Stimulated activated CD8-positive, alpha-beta memory T cell treated with anti-CD3 and anti-CD28 coated beads, Interleukin-4, amount 100 ng/mL, for 1 hour (primary cell): ENCODE measurements at places on chromosomes 16 and 17.

DNA sequence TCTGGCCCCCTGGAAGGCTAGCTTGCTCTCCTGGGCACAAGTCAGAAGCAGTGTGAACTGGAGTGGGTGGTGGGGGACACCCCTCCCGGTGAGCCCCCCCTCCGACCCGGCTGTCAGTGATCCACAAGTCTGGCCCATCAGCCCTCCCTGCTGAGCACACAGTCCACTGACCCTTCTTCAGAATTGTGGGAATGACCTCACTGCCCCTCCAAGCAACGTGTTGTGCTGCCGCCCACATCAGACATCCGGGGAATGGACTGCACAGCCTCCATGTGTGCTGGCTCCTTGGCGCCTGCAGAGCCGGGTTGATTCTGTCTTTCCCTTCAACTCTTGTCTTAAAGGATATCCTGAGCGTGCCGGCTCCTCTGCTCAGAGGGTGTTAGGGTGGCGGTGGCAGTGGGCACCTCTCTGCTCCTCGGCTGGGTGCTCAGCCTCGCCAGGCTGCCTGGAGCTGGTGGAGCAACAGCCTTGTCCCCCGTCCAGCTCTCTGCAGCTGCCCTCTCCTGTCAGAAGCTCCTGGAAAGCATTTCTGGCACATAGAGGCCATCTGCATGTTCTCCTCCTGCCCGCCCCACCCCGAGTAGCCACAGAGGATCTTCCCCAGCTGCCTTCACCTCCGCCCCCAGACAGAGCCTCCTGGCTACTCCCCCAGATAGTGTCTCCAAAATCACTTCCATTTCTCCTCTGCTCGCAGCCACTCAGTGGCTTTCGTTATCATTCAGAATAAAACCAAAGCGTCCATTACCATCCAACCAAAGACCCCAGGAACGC is 19.8 kb downstream of the NPTX1 start:
- no peak for DNase-seq

GRCh38 chr16:5506021-5506420 is 408.4 kb upstream of the EEF2KMT start:
- DNase-seq = no peak

DNA sequence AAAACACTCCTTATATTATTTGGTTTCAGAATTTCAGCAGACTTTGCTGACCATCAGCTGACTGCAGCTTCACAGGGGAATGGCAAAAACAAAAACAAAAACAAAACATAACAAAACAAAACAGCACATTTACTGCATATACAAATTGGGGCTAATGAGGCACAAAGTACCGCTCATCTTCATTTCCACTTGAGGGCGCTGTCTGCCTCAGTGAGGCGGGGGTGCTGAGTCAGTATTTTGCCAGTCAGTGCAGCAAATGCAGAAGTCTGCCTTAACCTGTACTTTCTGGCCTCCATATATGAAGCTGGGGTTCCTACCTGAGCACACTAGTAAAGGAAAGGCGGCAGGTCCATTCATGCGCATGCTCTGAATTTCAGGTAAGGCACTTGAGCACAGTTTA is 13.5 kb upstream of the DYNLRB2 start:
- no peak for DNase-seq

GRCh38 chr16:52758473-52758855 is 211.5 kb upstream of the TOX3 start:
- DNase-seq = no peak

DNA sequence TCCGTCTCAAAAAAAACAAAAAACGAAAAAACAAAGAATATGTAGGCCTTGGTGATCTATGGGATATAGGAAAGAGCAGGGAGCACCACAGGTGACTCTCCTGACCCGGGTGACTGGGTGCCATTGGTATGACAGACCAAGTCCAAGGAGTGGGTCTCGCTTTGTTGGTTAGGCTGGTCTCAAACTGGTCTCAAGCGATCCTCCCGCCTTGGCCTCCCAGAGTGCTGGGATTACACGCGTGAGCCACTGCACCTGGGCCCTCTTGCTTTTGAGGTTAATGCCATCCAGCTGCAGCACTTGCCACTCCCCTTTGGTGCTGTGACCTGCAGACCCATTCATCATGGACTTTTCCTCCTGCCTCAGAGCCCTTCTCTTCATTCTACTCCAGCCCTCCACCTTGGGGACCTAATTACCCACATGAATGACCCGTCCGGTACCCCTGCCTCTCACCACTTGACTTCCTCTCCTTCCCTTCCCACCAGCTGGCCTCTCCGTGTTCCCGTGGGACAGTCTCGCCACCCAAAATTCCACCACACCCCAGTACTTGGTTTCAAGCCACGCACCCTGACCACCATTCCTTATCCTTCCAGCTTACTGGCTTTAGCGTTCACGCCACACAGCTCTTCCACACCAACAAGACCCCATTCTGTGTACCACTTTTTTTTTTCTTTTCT is 3.2 kb upstream of the UBE2G1 start:
- no peak for DNase-seq

GRCh38 chr17:82930924-82931698 is 91.3 kb upstream of the ZNF750 start:
- no peak for DNase-seq

- DNase-seq = peak; percentile 63
Observed at GRCh38 chr16:75074920-75075687, 41.5 kb downstream of the LDHD start.

DNA sequence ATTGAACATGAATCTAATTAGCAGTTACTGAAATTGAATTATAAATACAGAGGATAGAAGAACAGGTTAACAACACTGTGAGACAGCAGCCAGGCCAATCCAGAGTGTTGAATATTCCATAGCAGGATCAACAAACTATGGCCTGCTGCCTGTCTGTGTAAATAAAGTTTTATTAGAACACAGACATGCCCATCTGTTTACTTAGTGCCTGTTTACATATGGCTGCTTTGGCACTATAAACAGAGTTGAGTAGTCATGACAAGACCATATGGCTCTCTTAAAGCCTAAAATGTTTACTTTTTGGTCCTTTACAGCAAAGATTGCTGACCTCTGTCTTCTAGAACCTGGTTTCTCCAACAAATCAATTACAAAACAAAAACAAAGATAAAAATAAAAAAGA is 115.4 kb upstream of the CDC42EP4 start:
- no peak for DNase-seq

GRCh38 chr16:67238806-67239470 is 8.3 kb downstream of the FHOD1 start:
- DNase-seq = no peak

DNA sequence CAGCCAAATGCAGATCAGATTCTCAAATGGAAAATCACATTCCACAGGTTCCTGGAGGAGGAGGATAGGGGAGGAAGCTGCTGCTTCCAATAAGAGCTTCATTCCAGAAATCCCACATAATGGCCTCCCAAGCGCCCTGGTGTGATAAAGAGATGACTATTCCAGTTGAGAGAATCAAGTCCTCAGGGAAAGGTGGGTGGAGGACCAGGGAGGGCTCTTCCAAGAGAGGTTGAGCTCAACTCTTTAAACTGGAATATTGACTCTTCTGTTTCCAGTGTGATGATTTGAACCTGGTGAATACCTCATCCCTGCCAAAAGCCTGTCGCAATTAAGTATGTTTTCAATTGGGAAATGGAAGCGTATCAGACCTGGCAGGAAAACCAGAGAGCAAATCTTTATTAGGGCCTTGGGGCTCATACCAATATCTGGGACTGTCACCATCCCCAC is 81.4 kb upstream of the DYNLRB2 start:
- no peak for DNase-seq

- DNase-seq = no peak
Observed at GRCh38 chr17:20028443-20028842, 19.3 kb downstream of the SPECC1 start.

DNA sequence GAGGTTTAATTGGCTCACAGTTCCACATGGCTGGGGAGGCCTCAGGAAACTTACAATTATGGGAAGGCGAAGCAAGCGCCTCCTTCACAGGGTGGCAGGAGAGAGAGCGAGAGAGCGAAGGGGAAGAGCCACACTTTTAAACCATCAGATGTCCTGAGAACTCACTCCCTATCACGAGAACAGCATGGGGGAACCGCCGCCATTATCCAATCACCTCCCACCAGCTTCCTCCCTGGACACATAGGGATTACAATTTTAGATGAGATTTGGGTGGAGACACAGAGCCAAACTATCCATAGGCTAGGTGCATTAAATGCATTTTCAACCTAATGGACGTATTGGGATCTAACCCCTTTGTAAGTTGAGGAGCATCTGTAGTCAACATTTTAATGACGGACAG is 4.9 kb upstream of the ANKRD40 start:
- no peak for DNase-seq

- no peak for DNase-seq
Observed at GRCh38 chr17:77723071-77723908, 235.2 kb upstream of the TNRC6C start.

DNA sequence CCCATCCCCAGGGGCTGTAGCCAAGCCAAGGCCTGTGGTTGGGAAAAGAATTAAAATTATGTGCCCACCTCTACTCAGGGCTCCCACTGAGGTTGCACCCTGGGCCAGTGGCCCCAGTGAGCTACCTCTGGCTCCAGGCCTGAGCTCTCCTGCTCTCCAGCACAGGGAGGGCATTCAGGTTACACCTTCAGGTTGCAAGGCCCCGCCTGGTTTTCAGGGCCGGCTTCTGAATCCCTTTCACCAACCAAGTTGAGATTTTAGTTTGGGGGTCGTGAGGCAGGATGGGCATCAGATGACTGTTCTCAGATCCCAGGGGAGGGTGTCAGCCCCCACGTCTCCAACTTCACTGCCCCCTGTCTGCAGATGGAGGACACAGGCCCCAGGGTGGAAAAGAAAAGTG is 8.0 kb upstream of the KATNB1 start:
- DNase-seq = no peak

DNA sequence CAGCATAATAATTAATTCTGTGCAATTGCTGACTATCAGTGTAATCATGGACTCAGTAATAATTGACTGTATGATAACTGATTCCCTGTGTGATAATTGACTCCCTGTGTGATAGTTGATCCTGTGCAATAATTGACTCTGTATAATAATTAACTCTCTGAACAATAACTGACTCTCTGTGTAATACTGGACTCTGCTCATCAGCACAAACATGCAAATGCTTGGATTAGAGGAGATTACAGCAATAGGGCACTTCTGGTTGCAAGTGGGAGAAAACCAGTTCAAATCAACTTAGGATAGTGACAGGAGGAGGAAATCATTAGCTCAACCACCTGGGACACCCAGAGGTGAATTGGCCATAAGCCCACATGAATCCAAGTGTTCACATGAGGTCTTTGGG is 582.1 kb downstream of the RBFOX1 start:
- no peak for DNase-seq

- DNase-seq = no peak
Observed at GRCh38 chr16:3152277-3152990, 17.6 kb downstream of the ZNF213 start.

DNA sequence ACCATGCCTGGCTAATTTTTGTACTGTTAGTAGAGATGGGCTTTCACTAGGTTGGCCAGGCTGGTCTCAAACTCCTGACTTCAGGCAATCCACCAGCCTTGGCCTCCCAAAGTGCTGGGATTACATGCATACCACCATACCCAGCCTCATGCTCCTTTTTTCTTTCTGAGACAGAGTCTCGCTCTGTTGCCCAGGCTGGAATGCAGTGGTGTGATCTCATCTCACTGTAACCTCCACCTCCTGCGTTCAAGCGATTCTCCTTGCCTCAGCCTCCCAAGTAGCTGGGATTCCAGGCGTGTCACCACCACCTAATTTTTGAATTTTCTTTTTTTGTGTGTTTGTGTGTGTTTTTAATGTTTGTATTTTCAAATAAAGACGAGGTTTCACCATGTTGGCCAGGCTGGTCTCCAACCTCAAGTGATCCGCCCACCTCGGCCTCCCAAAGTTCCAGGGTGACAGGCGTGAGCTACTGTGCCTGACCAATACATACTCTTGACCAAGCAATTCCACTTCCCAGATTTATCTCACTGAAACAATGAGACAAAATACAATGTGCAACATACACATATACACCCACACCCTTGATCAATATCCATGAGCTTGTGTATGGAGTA is 5.0 kb downstream of the GRB2 start:
- DNase-seq = no peak

DNA sequence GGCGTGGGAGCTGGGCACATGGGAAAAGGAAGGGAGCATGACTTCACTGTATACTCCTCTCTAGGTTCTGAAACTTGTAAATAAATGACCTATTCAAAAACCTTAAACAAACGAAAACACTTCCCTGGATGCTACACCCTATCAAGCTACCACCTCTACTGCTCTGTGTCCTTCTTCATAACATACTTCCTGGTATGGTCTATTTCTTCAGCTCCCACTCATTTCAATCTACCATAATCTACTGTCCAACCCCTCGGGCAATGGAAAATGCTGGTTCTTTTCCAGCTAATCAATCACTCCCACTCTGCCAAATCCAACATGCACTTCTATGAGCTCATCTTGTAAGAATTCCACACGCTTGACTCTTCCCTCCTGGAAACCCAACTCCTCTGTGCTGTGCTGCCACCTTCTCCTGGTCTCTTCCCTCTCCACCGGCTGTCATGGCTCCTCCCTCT is 42.4 kb downstream of the AMFR start:
- no peak for DNase-seq

DNA sequence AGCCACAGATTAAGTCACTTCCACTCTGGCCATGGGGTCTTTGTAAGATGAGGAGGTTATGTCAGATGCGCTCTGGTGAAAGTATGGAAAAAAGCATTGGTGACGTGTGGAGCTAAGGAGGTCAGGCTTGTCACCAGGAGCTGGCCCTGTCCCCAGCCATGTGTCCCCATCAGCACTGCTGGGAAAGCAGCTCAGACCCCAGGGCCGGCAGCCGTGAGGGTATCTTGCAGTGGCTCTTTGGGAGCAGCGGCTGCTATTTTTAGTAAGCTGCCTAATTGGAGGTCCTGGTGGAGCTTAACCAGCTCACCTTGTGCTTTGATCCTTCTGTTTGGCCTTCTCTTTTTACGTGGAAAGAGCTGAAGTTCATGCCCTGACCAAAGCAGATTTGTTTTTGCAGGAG is 60.9 kb downstream of the MPRIP start:
- DNase-seq = no peak

DNA sequence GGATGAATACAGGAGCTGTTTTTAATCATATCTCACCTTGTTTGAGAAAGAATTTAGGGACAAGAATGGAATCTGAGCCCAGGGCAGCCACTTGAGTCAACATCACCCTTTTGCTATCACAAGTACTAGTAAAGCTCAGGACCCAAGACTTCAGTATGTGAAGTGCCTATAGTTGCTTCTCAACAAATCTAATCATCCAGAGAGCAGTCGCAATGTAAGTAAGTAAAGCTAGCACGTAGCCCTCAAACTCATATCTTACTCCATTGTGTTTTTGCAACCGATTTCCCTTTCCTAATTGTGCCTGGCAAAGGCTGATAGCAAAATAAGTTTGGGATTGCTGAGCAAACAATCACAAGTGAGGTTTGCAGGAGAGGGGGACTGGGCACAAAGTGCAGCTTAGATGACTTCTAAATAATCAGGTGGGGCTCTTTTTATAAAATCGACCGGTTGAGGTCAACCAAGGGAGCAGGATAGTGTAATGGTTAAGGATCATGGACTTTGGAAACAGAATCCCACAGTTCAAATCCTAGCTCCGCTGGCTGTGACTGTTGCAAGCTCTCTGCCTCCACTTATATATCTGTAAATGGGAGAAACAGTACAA is 13.0 kb downstream of the TOB1 start:
- no peak for DNase-seq

- no peak for DNase-seq
Observed at GRCh38 chr16:8173111-8173644, 417.1 kb downstream of the TMEM114 start.

- peak; percentile 62 for DNase-seq
Observed at GRCh38 chr17:29116804-29117753, 63.1 kb downstream of the MYO18A start.
